Stimulated activated CD4-positive, alpha-beta T cell treated with anti-CD3 and anti-CD28 coated beads, TNF-alpha, amount 100 ng/mL, for 1 hour (primary cell): ENCODE measurements at places on chromosomes 11 and 22.

DNA sequence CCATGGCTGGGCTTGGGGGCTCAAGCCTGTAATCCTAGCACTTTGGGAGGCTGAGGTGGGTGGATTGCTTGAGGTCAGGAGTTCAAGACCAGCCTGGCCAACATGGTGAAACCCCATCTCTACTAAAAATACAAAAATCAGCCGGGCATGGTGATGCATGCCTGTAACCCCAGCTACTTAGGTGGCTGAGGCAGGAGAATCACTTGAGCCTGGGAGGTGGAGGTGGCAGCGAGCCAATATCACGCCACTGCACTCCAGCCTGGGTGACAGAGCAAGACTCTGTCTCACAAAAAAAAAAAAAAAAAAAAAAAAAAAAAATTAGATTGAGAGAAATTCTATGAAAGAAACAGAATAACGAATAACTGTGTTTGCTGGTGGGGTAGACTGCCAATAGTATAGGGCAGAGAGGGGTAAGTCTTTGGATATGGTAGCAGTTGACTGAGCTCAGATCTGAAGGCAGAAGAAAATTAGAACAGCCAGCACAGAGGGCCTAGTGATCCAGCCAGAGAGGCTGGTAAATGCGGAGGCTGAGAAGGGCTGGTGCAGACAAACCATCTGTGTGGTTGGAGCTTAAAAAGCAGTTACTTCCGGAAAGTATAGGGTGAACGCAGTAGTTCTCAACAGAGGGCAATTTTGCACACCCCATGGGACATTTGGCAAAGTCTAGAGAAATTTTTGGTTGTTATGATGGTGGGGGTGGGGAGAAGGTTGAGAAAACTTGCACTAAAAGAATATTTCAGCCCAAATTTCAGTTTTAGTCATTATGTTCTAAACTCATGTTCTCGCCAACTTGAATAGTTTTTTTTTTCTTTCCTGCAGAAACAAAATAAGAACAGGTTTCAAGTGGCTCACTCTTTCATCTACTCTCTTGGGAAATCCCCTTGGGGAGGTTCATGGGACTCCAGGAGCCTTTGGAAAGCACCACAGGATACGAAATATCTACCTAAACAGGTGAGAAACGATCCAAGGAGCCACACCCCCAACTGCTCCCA lies 1.6 kb upstream of the HORMAD2 start:
- no peak for DNase-seq

DNA sequence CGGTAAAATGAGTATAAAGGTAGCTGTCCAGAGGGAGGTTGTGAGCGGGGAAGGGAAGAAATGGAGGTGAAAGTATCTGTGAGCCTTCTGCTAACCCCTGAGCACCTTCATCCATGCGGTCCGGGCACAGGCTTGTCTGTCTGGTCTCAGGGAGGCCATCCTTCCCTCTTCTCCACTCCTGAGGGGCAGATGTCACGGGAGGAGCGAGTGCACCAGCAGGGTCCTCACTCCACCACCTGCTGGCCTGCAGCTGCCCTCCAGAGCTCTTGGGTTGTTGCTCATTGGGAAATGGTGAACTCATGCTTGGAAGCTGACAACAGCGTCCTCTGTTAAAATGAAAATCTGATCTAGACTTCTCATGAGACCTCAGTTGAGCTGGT lies 33.8 kb upstream of the WNT11 start:
- DNase-seq = no peak

GRCh38 chr11:114141863-114142580 lies 82.5 kb downstream of the ZBTB16 start:
- no peak for DNase-seq

DNA sequence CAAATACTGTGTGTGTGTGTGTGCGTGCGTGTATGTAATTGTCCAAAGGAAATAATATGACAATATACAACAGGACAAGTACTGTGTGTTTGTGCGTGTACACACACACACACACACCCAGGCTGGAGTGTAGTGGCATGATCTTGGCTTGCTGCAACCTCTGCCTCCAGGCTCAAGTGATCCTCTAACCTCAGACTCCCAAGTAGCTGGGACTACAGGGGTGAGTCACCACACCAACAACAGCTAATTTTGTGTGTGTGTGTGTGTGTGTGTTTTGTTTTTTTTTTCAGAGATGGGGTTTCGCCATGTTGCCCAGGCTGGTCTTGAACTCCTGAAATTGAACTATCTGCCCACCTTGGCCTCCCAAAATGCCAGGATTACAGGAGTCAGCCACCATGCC lies 61.5 kb downstream of the NUP98 start:
- no peak for DNase-seq

DNA sequence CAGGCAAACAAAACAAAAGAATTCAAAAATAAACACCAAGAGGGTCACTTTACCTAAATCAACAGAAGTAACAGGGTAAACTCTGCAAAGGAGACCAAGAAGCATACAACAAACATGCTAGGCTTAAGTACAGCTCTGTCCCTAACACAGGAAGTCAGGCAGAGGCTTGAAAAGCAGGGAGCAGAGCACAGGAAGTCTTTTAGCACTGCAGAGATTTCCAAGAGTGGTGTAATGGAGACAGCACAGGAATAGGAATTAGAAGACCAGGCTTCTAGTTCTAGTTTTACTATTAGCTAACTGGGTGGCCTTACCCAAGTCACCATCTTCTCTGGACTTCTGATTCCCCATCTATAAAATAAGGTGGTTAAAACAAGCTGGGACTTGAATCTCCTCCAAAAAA lies 1.9 kb downstream of the RBFOX2 start:
- no peak for DNase-seq
